GM12892 (cell line): ENCODE measurements at places on chromosomes 16 and 17.

- DNase-seq: no peak
Measured at GRCh38 chr16:83990492-83990891, 22.4 kb downstream of the NECAB2 start.

DNA sequence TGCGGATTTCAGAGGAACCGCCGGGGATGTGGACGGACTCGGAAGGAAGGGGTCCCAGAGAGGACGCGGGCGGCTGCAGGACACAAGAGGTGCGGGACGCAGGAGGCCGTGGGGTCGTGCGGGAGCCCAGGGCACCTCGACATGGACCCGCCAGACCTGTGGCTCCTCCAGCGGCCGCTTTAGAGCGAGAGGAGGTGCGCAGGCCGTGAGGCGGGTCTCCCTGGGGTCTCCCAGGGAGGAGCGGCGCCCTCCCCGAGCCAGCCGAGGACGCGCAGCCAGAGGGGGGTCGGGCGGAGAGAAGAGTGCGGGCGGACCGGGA, 6.8 kb upstream of the FLYWCH1 start:
- DNase-seq: no peak

DNA sequence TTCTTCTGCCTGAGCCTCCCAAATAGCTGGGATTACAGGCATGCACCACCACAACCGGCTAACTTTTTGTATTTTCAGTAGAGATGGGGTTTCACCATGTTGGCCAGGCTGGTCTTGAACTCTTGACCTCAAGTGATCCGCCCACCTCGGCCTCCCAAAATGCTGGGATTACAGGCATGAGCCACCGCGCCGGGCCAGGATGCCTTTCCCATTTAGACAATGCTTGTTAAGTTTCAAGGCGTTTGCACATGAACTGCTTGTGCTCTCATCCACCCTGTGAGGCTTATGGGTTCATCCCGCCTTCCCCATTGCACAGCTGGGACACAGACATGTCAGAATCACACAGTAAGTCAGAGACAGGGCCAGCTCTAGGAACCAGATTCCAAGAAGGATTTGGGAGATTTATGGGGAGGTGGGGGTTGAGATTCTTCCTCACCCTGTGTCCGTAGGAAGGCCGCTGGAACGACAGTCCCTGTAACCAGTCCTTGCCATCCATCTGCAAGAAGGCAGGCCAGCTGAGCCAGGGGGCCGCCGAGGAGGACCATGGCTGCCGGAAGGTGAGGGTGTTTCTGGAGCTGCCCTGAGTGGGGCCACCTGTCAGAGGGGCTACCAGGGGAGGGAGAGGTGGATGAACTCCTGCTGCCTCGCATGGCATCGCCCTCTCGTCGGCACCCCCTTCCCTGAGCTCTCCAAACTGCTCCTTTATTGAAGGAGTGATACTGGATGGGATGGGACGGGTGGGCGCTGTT, 46.3 kb downstream of the MRC2 start:
- no peak for DNase-seq

DNA sequence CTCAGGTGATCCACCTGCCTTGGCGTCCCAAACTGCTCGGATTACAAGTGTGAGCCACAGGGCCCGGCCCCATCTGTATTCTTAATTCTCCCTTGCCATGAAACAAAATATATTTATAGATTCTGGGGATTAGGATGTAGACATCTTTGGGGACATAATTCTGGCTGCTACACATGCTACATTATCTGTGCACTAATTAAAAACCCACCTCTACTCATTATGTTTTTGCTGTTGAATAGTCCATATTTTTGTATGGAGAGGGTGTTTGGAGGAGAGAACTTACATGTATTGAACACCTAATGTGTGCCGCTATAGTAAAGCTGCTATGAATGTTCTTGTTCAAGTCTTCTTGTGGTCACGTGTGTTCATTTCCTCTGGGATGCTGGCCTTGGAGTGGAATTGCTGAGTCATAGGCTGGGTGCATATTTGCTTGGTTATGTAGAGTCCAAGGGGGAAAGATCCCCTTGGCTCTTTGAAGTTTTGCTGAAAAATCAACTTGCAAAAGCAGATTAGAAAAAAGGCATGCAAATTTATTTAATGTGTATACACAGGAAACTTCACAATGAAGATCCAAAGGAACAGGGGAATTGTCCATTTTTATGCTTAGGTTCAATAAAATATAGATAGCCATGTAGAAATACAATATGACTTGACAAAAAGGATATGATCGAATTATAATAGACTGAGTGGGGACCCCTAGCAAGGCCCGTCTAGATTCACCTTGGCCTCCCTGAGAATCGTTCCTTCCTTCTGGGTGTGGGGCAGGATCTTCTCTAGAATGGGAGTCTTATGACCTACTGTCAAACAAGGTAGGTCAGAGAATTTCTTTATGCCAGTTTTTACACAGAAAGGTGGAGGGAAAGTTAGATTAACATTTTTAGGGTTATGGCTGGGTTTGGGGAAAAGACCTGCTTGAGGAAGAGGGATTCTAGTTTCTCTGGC, 42.1 kb upstream of the GPRC5B start:
- no peak for DNase-seq

- no peak for DNase-seq
Measured at GRCh38 chr16:50526796-50527195, 21.4 kb upstream of the NKD1 start.

- DNase-seq: no peak
Measured at GRCh38 chr16:86414991-86415740, 95.2 kb upstream of the FOXF1 start.

DNA sequence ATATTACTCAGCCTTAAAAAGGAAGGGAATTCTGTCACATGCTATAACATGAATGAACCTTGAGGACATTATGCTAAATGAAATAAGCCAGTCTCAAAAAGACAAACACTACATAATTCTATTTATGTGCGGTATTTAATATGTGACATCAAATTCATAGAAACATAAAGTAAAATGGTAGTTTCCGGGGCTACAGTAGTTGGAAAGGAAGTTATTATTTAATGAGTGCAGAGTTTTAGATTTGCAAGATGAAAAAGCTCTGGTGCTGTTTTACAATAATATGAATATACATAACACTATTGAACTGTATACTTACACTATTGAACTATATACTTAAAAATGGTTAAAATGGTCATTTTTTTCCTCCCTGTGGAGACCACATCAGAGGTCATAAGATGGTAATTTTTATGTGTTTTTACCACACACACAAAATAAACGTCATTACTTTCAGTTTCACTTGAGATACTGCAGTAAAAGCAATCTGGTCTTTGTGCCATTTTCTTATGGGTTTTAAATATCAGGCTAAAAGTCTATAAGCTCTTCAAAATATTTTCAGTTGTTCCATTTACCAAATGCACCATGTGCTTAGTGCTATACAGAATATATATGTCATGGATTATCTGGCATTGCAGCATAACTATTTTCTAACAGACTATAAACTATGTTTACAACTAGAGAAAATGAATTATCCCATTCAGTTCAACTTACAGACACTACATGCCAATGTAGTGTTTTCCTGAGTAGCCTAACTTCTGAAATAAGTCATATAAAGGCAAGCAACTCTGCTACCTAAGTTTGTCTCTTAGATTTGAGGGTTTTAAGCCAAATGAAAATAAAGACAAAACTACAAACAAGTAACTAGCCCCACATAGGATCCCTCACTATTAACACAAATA, 90.9 kb downstream of the SPAG9 start:
- no peak for DNase-seq

DNA sequence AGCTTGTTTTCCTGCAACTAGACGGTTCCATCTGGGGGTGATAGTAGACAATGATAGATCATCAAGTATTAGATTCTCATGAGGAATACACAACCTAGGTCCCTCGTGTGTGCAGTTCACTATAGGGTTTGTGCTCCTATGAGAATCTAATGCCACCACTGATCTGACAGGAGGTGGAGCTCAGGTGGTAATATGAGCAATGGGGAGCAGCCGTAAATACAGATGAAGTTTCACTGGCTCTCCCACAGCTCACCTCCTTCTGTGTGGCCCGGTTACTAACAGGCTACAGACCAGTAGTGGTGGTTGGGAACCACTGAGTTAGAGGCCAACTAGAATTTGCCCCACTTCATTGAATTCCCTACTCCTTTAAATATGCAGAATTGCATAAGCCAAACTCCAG, 147.5 kb upstream of the HSBP1 start:
- no peak for DNase-seq

DNA sequence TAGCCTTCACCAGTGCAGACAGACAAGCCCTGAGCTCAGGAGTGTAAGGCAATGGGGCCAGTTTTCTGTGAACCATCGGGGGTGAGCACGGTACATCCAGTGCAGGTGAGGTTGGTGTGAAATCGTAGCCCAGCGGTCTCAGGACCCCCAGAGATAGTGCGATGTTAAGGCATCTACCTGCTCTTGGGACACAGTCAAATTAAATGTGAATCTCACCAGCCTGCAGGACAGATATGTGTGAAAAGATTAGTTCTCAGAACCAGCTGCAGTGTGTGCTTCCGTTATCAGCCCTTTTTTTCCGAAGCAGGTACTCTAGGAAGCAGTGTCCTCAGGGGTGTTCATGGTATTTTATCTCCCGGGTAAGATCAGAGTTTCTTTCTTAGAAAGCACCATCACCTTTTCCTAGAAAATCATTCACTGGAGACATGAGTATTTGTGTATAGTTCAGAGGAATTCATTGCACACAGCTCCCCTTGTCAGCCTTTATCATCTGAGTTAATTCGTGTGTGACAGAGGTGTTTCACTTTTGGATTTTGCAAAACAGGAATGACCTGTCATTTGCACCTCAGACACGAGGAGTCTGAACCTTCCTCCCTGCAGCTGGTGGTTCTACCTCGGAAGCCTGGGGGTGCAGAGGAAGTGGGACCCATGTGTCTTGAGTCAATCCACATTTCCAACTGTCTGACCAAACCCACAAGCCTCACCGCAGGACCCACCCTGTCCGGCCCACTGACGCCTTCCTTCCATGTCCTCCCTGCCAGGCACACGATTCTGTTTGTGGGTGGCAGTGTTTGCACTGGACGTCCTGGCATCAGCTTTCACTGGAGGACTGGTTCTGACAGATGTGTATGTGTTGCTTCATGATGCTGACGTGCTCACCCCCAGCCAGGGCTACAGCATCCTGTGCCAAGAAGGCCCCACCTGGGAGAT, 107.8 kb downstream of the CLEC16A start:
- DNase-seq: peak; percentile 57

DNA sequence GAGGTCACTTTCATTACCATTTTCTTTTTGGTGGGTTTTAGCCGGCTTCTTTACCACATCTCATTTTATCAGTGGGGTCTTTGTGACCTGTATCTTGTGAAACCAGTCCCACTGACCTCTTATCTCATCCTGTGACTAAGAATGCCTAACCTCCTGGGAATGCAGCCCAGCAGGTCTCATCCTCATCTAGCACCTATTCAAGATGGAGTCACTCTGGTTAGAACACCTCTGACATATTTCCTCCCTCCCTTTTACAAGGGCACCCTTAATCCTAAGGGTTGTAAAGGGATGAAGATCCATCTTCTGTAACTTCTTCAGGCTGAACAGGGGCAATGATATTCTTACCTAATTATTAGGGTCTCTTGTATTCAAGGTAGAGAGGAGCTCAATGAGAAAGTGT, 107.9 kb upstream of the HAS3 start:
- no peak for DNase-seq

DNA sequence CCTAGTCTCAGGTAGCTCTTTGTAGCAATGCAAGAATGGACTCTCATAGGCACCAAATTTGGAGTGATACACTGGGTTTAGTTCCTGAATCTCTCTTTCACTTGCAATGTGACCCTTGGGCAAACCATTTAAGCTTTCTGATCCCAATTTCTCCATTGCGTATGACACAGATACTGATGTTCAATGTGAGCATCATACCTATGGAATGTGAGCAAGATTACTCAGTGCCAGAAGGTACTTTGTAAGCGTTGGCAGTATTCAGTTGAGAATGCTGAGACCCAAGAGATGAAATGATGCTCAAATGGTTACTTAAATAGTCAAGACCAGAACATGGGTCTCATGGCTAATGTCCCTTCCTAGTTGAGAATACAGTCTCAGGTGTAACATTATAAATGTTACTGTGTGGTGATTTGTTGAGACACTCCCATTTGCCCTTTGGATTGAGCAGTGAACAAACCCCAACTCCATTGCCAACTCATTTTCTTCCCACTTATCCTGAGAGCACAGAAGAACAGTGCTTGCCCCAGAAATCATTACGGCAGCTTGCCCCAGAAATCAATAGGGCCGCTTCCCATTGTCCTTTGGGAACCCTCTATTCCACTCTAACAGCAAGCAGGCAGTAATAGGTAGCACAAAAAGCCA, 134.1 kb downstream of the SOX9 start:
- no peak for DNase-seq

DNA sequence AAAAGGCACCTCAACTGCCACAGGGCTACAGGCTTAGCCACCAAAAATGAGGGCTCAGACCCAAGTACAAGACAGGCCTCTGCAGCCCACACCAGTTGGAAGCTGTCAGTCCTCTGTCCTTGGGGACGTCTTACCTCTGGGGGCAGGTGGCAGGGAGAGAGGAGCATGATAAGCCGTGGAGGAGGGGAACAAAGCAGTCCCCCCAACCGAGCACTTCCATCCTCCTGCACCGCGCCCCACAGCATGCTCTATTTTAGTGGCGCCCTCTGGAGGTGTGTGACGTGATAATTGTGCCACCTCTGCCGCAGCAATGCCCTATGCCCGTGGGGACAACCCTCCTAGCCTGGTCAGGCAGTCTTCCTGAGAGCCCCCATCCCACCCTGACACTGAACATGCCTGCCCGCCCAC, 13.6 kb downstream of the G6PC3 start:
- DNase-seq: no peak

DNA sequence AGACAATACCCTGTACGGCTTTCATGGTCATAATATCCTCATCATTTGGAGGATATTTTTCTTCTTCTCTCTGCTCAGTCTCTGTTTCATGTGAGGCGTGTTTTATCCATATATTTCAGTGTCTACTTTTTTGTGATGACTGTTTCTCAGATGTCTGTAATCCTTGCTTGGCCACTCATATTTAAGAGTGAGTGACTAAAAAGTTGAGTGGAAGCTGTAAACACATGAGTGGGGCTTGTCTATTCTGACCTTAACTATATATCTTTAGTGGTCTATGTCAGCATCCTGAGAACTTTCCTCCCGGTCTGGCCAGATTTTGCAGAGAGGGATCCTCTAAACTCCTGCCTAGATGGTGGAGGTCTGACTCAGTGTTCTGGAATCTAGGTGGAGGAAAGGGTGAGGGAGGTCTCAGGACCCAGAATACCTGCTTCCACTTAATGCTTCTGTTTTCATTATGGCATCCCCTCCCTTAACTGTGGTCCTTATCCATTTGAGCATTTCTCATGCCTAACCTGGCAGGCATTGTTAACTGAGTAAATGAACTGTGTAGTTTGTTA, 6.0 kb downstream of the DDX19B start:
- no peak for DNase-seq

GRCh38 chr16:69260506-69260905, 50.6 kb upstream of the VPS4A start:
- no peak for DNase-seq

- DNase-seq: no peak
Measured at GRCh38 chr17:5819396-5819795, 235.1 kb upstream of the NLRP1 start.

DNA sequence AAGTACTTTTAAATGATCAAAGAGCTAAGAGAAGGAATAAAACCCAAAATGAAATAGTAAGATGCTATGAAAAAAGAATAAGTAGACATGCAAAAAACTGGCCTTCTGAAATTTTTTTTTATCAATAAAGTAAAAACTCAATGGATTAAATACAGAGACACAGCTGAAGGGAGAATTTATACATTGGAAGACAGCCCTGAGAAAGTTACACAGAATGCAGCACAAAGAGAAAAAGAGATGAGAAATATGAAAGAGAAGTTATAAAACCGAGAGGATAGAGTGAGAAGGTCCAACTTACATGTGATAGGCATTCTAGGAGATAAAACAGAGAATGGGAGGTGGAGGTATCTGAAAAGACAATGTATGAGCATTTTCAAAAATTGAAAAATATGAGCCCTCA, 57.0 kb downstream of the MARF1 start:
- no peak for DNase-seq

- DNase-seq: no peak
Measured at GRCh38 chr16:70635336-70636016, 10.9 kb upstream of the IL34 start.
